Stimulated activated CD8-positive, alpha-beta memory T cell treated with anti-CD3 and anti-CD28 coated beads, Interleukin-12 subunit alpha, Interleukin-12 subunit beta, amount 100 ng/mL, for 1 hour (primary cell): ENCODE measurements at places on chromosomes 4 and X.

GRCh38 chr4:176840166-176840565 is 47.4 kb upstream of the VEGFC start:
- no peak for DNase-seq

- DNase-seq, result no peak
Measured at GRCh38 chr4:115781528-115782146, 668.2 kb upstream of the NDST4 start.

DNA sequence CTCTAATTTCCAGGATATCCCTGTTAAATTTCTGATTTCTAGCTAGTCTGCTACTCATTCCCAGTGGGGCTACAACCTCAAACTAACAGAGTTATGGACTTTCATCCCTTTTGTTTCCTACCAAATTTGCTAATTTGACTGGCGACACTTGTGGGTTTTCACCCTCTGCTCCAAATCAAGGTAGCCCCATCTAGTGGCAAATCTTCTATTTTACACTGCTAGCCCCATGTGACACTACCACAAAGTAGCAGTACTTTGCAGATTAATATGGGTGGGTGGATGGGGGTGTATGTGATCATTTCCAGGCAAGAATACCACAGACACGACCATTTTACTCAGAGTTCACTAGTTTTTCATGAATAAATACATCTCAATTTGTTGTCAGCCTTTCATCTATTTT is 150.3 kb downstream of the MSL3 start:
- DNase-seq, result no peak

DNA sequence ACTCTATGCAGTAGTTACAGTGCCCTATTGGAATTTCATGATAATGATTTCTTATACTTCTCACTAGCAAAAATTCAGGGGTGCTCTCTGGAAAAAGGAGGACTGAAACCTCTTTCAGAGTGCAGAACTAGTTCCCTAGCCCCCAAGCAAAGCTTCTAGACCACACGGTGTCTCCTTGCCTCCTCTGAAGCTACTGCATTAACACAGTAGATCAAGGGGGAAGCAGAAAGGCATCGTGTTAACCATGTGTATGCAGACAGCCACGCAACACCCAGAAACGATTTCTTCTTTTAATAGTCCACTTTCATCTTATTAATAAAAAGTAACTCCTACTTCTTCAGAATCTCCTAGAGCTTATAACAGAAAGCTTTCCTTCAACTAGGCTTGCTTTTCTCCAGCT is 44.7 kb downstream of the MAML3 start:
- no peak for DNase-seq
